Stimulated activated CD4-positive, alpha-beta T cell treated with anti-CD3 and anti-CD28 coated beads, Interleukin-1b, Interleukin-23, amount 100 ng/mL, for 1 hour (primary cell): ENCODE measurements at places on chromosomes 7 and 10.

DNA sequence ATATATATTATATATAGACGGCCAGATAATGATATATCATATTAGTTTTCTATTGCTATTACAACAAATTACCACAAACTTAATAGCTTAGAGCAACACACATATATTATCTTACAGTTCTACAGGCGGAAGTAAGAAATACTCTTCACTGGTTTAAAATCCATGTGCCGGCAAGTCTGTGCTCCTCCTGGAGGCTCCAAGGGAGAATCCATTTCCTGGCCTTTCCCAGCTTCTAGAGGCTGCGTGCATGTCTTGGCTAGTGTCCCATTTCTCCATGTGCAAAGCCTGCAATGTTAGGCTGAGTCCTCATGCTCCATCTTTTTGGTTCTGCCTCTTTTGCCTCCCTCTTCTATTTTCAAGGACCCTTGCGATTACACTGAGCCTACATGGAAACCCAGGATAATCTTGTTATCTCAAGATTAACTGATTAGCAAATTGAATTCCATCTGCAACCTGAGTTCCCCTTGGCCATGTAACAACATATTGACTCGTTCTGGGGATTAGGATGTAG is 23.9 kb upstream of the PNLIPRP3 start:
- DNase-seq = no peak

- no peak for DNase-seq
These were observed 952 bp upstream of the MAFK start for GRCh38 chr7:1529383-1530116.

- DNase-seq = no peak
These were observed 50.5 kb upstream of the COBL start for GRCh38 chr7:51366930-51367613.

- no peak for DNase-seq
These were observed 10.4 kb downstream of the TACR2 start for GRCh38 chr10:69406302-69406811.

DNA sequence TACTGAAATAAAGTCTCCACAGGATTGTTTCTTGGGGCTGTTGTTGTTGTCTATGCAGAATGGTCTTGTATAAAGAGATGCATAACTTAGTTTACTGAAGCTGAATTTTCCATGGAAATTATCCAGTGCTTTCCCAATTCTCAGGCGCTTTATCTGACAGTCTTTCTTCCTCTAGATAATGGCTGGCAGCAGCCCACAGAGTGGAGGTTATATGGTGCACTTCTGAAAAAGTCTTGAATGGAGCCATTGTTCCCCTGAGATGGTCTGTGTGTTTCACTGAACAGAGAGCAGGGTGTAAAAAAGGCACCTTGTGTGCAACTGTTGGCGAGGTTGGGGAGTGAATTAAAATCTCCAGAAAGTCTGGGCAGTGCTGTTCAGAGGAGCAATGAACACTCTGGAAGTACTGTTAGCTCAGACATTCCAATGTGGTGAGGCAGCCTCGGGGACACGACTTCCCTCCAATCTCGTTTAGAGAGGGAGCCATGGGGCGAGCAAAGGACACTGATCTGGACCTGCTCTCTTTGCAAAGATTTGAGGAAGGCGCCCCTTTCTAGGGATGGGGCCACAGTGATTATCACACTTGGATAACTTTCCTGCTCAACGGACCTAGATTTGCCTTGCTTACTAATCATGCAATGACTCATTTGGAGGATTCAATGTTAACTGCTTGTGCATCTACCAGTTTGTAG is 2.0 kb upstream of the PLCE1 start:
- DNase-seq = no peak

GRCh38 chr7:78172933-78173591 is 374.5 kb downstream of the PHTF2 start:
- DNase-seq = no peak

DNA sequence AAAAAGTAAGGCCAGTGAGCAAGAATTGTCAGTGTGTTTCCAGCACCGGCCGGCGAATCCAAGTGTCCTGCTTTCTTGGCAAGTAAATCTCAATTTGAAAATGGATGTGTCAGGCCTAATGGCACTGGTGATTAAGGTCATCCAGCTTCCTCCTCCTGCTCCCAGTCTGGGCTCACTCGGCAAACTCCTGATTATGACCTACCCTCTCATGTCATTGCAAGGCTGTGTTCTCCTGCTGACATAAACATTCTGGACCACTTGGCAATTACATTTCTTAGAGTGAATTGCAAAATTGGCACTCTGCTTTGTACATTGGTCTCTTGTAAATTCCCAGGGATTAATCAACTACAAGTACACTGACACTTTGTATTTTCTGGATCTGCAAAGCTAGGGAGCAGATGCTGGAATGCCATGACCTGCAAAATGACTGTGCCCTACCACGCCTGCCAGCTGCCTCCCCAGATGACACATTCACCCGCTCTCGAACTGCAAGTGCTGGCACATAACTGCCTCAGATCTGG is 473.8 kb downstream of the KIF20B start:
- DNase-seq = no peak

DNA sequence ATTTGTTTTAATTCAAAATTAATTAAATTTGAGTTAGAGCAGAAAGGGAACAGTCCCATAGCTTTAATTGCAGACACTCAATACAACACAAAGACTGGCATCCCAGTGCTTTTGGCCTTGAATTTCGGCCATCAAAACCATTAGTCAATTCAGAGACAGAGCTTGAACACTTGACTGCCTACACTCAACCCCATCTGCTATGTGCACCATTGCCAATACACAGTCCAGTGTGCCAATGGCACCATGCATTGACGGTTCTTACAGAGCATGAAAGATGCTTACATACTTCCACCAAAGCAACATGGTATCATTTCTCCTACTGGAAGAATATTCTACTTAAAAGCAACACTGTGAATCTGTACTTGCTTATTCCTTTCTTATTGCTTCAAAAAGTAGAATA is 43.6 kb upstream of the LRRTM3 start:
- DNase-seq = no peak

GRCh38 chr10:70368774-70369482 is 13.5 kb downstream of the LRRC20 start:
- no peak for DNase-seq

DNA sequence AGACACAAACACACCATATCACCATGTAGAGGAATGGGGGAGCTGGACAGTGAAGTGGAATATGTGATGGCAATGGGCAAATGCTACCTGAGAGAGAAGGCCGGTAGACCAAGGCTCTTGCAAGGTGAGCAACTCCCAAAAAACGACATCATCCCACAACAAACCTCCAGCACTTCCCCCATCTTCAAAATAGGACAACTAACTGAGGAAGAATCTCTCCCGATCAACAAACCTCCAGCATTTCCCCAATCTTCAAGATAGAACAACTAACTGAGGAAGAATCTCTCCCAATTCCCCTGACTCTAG is 387.2 kb downstream of the PARD3 start:
- DNase-seq = no peak

DNA sequence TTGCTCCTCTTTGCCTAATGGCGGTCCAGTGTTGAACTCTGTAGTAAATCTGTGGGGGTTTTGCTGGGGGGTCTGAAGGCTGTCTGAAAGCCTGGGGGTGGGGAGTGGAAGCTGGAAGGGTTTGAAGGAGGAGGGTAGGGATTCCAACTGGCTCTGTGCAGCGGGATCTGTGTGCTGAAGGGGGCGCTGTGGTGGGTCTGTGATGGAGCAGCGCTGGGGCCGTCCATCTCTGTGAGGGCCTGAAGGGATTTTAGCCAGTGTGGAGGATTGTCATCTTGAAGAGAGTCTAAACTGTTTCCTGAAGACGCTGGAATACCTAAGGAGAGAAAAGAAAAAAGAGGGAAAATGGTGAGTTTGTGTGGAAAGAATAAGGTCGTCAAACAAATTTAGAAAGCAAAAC is 129.2 kb downstream of the STRA8 start:
- DNase-seq = no peak

- no peak for DNase-seq
These were observed 87.1 kb downstream of the NRP1 start for GRCh38 chr10:33247221-33247922.

DNA sequence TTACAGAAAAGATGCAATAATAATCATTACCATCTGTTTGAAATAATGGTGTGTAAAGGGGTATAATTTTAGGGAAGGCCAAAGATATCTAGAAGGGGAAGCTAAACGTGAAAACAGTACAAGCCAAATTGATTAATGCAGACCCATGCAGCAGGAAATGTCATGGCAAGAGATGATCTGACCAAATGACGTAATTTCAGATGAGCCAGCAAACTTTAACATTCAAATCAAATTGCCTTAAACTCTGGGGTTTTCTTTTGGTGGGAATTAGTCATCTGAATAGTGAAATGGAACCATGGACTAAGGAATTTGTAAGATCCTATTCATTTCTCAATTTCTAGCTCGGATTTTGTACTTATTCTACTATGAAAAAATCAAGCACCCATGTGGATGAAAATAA is 21.4 kb upstream of the SCIN start:
- no peak for DNase-seq

- DNase-seq = no peak
These were observed 288.3 kb upstream of the MKI67 start for GRCh38 chr10:128414568-128414967.

DNA sequence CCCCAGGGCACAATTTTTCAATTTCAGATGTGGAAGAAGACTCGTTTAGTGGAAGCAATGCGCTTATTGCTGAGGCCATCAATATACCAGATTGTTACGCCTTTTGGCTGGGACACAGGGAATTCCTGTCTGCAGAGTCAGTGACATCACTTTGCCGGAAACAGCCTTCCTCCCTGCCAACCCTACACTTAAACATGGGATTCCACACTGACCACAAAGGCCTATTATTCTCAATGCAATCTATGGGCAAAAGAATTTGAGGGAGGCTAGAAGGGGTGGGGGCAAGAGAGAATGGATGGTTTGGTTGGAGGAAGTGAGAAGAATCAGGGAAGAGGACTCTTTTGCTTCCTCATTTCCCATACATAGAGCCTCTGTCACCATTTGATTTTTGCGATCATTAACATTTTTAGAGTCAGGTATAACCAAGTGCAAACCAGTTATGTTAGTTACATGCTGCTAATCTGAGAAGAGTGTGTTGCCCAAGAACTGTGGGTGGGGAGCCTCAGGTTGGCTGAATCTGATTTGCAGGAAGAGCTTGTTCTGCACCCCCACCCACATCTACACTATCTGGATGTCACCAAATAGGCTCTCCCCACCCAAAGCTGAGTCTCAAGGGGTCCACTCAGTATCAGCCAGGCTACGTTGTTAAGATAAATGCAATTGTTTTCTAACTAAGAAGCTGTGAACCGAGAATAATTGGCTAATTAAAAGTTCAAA is 58.2 kb downstream of the ENTPD1 start:
- DNase-seq = no peak

DNA sequence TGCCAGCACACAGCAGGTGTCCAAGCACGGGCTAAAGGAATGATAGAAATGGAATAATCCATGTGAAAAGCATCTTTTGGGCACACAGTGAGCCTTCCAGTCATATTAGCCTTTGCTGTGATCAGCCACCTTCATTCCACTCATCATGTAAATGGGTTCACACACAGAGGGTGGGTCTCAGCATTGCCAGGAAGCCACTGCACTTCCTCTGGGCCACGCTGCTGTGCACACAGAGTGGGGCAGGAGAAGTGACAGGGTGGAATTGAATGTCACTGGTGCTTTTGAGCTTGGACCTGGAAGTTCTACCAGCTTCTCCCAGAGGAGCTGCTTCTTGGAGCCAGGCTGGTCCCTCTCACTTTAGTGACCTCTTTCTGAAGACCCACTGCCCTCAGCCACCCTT is 203.5 kb downstream of the USP6NL start:
- no peak for DNase-seq

GRCh38 chr7:2523941-2524807 is 4.6 kb downstream of the LFNG start:
- DNase-seq = no peak

GRCh38 chr10:58237014-58237834 is 30.5 kb downstream of the IPMK start:
- no peak for DNase-seq

DNA sequence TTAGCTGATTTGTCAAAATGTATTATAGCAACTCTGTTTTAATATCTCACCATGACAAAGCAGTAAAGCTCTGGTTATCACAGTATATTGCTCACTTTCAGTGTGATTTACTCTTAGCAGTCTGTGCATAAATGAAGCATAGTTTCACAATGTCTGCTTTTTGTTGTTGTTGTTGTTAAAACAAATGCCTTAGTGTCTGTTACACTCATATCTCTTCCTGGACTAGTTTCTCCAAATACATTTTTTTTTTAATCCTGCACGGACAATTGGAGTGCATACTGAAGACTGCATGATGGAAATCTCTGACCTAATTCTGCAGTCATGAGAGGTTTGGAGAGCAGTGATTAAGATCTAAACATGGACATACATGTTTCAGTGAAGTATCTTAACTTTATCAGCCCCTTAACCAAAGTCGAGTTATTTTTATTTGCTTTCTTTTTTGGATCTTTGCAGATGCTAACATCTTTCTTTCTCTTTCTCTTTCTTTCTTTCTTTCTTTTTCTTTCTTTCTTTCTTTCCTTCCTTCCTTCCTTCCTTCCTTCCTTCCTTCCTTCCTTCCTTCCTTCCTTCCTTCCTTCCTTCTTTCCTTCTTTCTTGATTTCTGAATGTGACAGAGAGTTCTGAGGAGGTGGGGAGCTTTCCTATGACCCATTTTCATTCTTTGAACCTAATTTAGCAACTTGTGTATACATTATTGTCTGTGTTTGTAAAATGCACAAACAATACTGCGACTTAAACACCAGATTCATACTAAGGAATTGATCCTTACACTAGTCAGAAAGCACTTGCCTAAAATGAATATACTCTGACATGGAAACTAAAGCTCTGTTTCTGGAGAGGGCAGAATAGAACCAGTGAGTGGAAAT is 161.5 kb upstream of the AGR3 start:
- no peak for DNase-seq

DNA sequence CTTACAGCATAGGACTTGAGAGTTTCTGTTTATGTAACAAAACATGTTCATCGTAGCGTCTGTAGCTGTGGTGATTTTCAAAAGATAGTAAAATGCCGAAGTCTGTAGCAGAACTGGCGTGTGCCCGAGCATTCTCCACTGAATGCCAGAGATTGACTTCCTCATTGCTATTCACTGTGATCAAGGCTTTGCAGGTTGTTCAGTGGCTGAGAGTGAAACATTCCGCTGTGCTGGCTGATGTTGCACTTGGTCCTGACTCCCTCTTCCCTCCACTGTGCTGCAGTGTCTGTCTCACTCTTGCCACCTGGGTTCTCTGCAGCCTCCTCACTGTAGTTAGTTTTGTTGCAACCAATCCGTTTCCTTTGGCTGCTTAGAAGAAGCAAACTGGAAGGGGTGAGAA is 37.6 kb downstream of the FHIP2A start:
- DNase-seq = no peak

GRCh38 chr10:79355420-79356017 is 8.2 kb downstream of the PPIF start:
- DNase-seq = no peak

DNA sequence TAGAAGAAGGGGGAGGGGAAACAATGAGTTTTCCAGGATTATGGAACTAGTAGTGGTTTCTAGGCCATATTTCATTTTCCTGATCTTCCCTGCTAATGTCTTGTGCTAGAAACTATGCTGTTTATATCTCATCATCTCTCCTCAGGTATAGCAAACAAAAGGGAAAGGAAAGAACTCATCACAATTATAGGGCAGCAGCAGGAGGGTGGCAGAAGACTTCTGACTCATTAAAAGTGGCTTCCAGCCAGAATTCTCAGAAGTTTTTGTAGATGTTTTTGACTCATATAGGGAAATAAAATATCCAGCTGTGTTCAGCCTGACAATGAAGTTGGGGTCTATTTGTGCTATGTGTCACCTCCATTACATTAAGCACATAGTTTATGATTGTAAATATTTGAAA is 6.5 kb downstream of the AHR start:
- DNase-seq = no peak
